ENCODE measurements at places on chromosomes 4 and X.

DNA sequence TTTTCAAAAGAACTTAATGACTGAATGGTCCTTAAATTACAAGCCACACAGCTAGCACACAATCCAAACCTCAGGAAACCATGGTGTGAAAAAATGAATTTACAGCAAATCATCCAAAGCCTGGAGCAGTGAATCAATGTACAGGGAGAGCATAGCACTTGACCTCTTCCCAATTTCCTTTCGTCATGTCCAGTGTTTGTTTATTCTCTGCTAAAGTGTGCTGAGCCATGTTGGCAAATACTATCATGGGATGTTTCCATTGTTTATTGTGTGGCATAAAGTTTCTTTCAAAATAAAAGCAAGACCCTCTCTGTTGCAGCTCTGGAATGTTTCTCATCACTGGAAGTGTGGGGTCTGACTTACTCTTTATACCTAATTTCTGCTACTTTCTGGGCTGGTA lies 25.4 kb upstream of the FAM47B start:
- no peak for DNase-seq

- DNase-seq = no peak
These were observed 263.3 kb downstream of the NLGN4X start for GRCh38 chrX:5965406-5965805.

DNA sequence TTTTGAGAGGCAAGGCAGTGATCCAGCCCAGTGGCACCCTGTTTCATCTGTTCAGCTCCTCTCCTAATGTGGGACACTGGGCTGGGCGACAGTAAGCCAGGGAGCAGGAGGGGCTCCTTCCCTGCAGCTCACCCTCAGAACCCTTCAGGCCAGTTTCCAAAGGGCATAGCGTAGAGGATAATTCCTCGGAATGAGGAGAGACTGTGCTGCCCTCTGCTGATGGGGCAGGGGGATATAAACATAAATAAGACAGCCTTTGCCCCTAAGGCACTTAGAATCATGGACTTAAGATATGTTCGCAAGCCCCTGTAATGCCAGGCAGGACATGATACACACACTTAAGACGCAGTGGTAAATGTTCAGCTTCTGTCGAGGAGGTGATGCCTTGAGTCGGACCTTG lies 27.9 kb upstream of the ZNF185 start:
- no peak for DNase-seq

DNA sequence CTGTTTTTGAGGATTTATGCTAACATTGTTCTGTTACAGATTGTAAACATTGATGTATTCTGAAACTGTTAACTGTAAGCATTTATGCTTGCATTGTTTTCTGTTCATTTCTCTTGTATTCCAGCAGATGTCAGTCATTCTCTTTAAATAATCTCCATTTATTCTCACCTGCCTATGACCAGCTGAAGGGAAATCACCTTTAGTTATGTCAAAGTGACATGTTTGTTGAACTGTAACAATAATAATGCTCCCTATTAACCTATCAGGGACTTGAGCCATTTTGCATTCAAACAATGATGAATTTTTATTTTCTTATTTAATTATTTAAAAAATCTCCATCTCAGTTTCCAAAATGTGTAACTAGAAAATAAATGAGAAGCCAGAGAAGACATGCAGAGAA lies 58.0 kb downstream of the SPCS3 start:
- DNase-seq = no peak

DNA sequence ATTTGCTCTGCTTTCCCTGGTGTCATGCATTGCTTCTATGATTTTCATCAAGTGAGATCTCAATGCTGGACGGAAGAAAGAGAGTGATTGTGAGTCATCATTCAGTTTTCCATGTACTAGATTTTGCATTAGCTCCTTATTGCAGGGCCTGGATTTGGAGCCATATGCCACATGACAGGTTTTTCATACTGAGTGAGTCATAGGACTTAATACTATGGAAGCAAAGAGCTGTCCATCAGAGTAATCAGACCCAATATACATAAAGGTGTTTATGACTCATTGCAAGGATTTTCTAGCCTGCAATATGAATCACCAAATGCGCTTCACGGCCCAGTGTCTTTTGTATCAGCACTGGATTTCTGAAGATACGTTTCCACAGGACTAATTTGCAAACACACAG lies 11.2 kb upstream of the TFDP3 start:
- no peak for DNase-seq
